H1 (cell line): ENCODE measurements at places on chromosomes 16 and 17. TPM values are rescaled to one million over a fixed set of nuclear protein-coding genes. Genes with fewer than 3 reads are reported as not detected.

The ARMC5 gene
- total RNA-seq = 8.7 and 8.9 TPM in 2 replicates

The CCL8 gene
- total RNA-seq = not detected in 2 replicates

The TAC4 gene
- not detected in 2 replicates for total RNA-seq

The ENGASE gene
- total RNA-seq = 30.6 and 36.1 TPM in 2 replicates

The SULT1A1 gene
- total RNA-seq = 3.4 and 4.0 TPM in 2 replicates

The MRPL10 gene
- total RNA-seq = 83.0 and 85.3 TPM in 2 replicates

The ZPBP2 gene
- not detected in 2 replicates for total RNA-seq

The KRTAP1-5 gene
- not detected in 2 replicates for total RNA-seq

The NT5C3B gene
- 68.7 and 71.4 TPM in 2 replicates for total RNA-seq

The DPEP3 gene
- 9.9 and 10.6 TPM in 2 replicates for total RNA-seq

The ABCC11 gene
- total RNA-seq = not detected in 2 replicates

The GNG13 gene
- total RNA-seq = not detected in 2 replicates

The FAM171A2 gene
- total RNA-seq = 23.9 and 24.1 TPM in 2 replicates

The HS3ST3B1 gene
- total RNA-seq = 14.0 and 14.4 TPM in 2 replicates

The G6PC1 gene
- total RNA-seq = not detected in 2 replicates

The MYL11 gene
- 1.2 TPM in 1 of 2 replicates, not detected in the other for total RNA-seq

The ITGAD gene
- total RNA-seq = not detected in 2 replicates

The DNASE1L2 gene
- 0.19 and 0.35 TPM in 2 replicates for total RNA-seq

The ARL17A gene
- 28.5 and 29.0 TPM in 2 replicates for total RNA-seq

The PARD6A gene
- 14.4 and 15.1 TPM in 2 replicates for total RNA-seq

The NDUFB10 gene
- total RNA-seq = 183 and 197 TPM in 2 replicates

The DRC3 gene
- not detected in 2 replicates for total RNA-seq

The CES4A gene
- 0.93 TPM in 1 of 2 replicates, not detected in the other for total RNA-seq

The FBXW10 gene
- not detected in 2 replicates for total RNA-seq
